Omental fat pad (tissue), 4 donors: ENCODE measurements at places on chromosomes 5 and 9.

DNA sequence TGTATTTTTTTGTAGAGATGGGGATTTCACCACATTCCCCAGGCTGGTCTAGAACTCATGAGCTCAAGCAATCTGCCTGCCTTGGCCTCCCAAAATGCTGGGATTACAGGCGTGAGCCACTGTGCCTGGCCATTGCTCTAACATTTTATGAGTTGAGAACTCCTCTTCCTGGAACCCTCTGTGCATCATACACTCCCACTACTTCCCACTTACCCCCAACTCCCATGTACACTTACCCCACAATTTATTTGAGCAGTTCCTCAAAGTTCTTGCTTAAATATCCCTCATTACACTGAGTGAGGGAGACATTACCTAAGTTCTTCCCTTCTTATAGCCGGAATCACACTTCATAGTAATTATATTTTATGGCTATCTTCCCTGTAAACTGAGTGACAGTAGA is 42.9 kb upstream of the GALNT10 start:
- no peak for DNase-seq

DNA sequence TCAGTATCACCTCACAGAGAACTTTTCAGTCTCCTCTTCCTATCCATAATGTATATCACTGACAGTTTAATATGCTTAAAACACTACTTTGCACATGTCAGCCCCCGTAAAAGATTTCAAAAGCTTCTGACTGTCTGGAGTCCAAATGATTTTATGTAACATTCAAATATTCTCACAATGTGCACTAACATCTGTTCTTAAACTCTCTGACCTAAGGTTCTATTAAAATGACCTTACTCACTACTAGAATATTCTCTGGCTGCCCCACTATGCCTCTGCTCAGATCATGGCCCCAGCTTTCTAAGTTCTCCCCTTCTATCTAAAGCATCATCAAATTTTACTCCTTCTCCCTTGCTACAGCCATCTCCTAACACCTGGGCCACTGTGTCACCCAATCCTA is 52.5 kb downstream of the AP3B1 start:
- no peak for DNase-seq

DNA sequence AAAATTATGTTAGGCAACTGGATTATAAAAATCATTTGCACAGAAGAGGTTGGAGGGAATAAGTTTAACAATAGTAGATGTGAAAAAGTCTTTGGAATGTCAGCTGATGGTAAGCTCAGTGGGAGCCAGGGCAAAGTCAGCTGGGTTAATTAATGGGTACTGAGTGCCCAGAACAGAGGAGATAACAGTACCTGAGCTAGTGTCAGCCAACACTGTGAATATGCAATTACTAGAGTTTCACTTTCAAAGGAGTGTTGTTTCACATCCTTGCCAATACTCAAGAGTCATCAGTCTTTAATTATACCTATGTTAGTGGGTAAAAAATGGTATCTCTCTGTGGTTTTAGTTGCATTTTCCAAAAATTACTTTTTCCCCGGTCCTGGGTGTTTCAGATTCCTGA is 135.1 kb downstream of the KIF4B start:
- DNase-seq, result no peak

DNA sequence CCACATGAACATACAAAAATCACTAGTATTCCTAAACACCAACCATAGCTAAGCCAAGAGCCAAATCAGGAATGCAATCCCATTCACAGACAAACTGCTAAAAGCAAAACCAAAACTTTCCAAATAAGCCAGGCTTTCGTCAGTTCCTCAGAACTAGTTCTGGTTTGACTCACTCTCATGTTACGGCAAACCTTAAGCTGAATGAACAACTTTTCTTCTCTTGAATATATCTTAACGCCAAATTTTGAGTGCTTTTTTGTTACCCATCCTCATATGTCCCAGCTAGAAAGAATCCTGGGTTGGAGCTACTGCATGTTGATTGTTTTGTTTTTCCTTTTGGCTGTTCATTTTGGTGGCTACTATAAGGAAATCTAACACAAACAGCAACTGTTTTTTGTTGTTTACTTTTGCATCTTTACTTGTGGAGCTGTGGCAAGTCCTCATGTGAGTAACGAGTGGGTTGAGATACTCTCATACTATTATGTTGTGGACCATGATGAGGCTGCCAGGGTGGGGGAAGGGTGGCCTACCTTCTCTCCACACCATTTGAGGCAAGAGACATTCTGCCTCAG is at the start of gene PDCD1LG2:
Gene PDCD1LG2, plus strand, starts transcription at position 172 of the 572 bp plus-strand sequence. CDS start 12,016 bp downstream, outside the sequence.
- DNase-seq, result no peak

DNA sequence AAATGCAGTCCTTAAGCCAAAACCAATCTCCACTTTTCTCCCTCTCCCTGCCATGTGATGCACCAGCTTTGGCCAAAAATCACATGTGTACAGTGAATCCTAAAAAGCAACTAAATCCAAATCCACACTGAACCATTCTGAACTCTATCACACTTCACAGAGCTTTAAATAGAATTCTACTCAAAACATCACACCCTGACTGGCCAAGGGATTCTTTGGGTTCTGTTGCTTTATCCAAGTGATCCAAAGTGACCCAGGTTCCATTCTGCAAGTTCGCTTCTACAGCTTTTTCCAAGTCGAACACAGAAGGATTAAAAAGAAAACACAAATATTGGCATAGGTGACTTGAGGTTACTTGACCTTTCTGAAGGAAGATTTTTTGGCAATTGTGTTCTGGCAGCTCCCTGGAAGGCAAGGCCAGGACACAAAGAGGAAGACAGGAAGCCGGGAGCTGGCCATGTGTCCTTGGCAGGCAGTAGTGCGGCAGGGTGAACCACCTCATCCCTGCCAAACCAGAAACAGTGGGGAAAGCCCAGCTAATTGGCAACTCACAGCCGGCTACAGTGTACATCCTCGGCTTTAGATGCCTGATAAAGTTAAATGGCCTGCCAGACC is 115.0 kb downstream of the NFIB start:
- no peak for DNase-seq

DNA sequence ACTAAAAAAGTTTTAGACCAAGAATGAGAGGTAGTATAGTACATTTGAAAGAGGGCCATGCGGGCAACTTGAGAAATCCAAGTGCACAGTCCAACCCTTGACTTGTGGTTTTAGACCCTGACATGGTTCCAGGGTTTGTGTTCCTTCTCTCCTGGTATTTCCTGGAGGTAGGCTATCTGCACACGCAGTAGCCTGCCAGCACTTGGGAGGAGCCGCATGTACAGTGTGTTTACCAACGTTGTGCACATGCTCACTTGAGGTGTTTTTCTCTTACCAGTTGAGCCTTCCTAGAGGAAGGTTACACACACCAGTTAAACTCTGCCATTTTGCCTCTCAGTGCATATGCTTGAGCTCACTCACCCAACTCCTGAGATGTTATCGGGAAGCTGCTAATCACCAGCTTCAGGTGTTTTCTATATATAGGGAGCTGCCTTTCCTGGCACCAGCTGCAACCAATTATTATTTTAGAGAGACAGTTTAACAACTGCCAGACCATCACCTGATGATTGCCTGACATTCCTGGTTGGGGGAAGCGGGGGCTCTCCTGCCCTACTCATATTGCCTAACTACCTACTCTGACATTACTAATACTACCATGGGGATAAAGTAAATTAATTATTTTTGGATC is 593.4 kb upstream of the TUSC1 start:
- no peak for DNase-seq

DNA sequence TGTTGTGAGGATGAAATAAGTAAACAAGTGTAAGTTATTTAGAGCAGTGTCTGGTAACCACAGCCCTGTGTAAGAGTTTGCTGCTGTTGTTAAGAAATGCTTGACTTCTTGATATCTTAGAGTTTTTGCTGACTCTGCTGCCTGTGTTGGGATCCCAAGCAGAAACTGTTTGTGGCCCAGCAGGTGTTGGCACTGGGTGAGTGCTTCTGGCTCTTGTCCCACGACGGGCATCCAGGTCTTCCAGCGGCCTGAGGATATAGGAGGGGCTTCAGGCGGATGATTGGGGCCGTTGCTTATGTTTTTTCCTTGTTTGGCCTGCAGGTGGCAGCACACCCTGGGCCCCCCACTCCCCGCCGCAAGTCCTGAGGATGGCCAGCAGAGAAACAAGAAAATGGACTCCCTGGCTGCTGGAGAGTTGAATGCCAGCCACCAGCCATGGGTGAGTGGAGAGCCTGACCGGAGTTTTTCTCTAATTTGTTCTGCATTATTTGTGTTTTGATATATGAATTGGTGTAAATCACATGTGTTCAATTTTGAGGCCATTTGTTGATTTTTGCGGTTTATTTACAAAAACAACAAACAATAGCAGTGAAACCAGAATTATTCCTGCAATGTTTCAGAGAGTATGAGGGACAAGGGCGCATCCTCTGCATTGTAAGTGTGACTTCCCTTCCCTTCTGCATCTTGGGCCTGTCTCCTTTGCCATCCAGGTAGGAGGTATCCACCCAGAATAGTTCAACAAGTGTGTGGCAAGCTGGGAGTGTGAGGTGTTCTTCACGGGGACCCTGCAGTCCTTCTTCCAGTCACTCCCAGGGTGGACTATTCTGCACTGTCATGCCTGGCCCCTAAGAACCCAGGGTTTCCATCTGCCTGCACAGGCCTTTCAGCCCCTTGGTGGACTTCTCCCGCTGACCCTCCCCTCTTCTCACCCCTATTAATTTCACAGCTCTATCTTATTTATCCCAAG is 50.3 kb downstream of the SLC22A5 start:
- no peak for DNase-seq

GRCh38 chr5:74938250-74938933 is 72.2 kb upstream of the FAM169A start:
- DNase-seq, result no peak

DNA sequence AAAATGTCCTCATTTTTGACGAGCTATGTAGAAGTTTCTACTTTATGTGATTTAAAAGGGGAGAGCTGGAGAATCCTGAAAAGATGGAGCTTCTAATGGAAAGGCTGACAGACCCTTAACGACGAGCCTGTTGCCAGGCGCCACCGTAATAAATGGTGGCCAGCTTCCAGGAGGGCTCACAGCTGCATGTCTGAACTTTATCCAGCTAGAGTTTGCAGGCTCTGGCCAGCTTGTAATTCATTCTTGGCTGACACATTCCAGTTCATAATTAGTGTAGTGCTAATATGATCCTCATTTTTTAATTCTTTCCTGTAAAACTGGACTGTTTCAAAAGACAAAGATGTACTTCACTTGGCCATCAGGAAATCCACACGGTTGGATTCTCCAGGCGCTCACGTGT is 246.7 kb downstream of the GAS1 start:
- DNase-seq, result no peak

GRCh38 chr9:132505991-132506655 is 76.3 kb upstream of the BARHL1 start:
- no peak for DNase-seq

DNA sequence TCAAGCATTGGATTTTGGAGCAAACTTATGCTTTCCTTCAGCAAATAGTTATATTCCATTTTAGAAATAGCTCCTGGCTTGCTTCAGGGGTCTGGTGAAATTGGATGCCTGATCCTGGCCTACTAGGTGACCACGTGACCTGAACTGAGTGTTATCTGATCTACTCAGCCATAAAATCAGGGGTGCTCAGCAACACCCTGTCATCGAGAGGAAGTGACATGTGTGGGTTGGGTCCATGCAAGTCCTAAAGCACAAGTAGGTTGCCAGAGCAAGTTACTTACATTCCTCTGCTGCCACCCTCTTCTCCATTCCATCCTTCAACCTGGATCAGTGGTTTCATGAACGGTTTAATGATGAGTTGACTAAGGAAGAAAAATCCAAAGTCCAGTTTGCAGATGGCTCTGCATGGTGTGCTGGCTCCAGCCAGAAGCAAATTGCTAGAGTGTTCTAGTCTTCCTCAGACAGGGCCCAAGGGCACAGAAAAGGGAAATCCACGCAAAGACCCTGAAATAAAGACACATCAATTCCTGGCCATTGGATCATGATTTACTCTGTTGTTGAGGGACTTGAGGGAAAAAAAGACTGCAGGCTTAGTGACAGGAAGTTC is 2.8 kb upstream of the FAM193B start:
- no peak for DNase-seq

- DNase-seq, result no peak
These were observed 189.1 kb downstream of the ROR2 start for GRCh38 chr9:91760906-91761305.

DNA sequence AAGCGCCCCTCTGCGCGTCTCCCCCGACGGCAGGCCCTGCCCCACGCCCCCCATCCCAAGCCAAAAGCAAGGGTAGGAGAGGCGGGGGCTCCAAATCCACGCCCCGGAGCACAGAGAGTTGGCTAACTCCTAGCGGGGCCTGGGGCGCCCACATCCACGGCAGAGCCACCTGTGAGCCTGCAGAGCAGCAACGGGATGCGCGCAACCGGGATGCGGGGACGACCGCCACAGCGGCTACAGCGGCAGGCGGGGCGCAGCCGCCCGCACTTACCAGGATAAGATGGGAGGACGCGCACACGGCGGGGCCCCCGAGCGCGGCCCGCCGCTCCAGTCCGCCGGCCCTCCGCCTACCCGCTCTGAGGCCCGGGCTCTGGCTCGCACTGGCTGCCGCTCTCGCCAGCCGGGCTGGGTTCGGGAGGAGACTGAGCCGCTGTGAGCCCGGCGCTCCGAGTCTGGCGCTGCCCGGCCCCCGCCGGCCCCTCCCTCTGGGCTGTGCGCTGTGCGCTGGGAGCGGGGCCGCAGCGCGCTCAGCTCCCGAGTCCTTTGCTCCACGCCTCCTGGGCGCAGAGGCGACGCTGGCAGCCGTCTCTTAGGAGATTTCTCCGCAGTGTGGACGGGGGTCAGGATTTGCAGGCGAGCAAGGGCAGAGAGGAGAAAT is at the start of gene SLC24A2:
Gene SLC24A2, minus strand, starts transcription at position 424 of the 658 bp plus-strand sequence.
- DNase-seq, result no peak

- no peak for DNase-seq
These were observed 44.9 kb downstream of the MACROH2A1 start for GRCh38 chr5:135353952-135354721.

GRCh38 chr5:157511651-157512644 is 51.9 kb downstream of the NIPAL4 start:
- DNase-seq, result peak; percentile 70

GRCh38 chr5:155258161-155258560 is 244.6 kb downstream of the KIF4B start:
- DNase-seq, result no peak

DNA sequence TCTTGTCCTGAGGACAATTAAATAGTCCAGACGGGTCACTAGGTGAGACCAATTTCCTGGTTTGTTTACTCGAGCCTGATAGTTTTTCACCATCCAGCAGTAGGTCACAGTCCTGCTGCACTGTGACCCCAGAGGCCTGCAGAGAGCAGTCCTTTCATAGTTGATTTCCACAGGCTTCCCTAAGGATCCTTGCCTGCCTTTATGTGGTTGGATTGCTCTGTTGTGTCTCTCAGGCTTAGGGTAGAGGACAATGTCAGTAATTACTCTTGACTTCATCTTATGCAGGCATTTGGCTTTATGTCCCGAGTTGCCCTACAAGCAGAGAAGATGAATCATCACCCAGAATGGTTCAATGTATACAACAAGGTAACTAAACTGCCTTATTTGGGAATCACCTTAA is 9.0 kb upstream of the CATSPER3 start:
- no peak for DNase-seq

GRCh38 chr9:16544842-16545241 is 325.6 kb downstream of the BNC2 start:
- DNase-seq, result no peak

DNA sequence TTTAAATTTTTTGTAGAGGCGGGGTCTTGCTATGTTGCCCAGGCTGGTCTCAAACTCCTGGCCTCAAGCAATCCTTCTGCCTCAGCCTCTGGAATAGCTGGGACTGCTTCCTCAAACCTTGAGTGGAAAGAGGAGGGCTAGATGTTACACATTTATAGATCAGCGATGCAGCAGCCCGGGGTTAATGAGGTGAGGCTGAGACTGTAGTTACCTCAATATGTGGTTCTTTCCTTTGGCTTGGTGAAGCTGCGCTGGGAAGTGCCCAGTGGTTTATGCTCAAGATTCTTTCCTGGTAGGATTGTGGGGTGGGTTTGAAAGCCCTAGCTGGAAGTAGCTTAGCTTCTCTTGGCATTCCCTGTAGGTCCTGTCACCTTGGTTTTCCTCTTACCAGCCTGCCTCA is 22.5 kb downstream of the ZNF618 start:
- DNase-seq, result no peak
